ENCODE measurements at places on chromosomes 12 and 14.

GRCh38 chr14:99147366-99147740, 124.6 kb downstream of the BCL11B start:
- no peak for DNase-seq

GRCh38 chr12:130537051-130537450, 179.0 kb downstream of the RIMBP2 start:
- no peak for DNase-seq

DNA sequence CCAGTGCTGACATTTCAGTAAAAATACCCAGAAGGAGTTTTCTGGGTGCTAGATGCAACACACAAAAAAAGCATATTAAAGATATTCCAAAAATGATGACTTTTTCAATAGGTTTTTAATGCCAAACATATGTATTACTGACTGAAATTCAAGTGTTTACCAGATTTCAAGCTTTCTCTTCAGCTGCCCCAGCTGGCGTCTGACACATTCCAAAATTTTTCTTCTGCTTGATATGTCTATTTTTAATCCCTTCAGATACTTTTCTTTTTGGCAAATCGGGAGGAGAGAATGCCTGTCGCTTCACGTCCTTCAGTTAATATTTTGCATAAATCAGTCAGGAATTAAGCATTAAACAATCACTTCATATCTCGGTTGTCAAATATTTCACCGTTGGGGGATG, 7.1 kb upstream of the CCDC60 start:
- DNase-seq = no peak

DNA sequence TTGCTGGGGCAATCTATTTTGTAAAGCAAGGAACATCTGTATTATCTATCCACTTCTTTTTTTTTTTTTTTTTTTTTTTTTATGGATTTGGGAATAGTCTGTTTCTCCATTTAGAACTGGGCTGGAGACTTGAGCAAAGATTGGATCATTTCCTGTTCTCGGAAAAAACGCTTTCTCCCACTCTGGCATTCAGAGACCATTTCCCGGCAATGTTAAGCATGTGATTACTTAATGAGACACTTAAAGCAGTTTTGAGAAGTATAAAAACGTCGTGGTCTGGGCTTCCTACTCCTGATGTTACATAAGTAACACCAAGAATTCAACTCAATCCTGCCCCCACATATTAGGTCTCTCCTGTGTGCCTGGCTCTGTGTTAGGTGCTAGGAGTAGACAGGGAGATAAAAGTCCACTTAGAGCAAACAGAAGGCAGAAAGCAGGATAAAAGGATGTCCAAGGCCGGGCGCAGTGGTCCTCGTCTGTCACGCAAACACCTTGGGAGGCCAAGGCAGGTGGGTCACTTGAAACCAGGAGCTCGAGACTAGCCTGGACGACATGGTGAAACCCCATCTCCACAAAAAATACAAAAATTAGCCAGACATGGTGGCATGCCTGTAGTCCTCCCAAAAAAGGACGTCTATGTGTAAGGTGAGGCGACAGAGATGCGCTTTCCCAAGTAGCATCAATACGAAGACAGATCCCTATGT, 152.1 kb upstream of the GSC start:
- DNase-seq = no peak

- DNase-seq = peak; percentile 17
Measured at GRCh38 chr14:99479160-99479905, 1.3 kb downstream of the SETD3 start.

- no peak for DNase-seq
Measured at GRCh38 chr14:23060536-23061260, 3.4 kb upstream of the CDH24 start.

DNA sequence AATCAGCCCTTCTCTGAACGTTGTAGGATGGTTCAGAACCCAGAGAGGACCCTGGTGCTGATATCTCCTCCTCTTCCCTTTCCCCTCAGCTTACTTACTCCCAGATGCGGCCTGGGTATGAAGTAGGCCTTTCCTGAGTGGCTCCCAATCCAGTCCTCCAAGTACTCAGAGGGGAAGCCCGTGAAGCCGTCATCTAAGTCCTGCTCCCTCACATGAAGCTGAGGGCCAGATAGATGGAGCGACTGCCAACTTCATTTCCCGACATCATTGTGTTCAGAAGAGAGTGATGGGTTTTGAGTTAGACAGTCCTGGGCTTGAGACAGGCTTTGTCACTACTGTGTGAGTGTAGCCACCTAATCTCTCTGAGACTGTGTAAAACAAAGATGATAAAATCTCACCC, 2.7 kb downstream of the APOLD1 start:
- no peak for DNase-seq

DNA sequence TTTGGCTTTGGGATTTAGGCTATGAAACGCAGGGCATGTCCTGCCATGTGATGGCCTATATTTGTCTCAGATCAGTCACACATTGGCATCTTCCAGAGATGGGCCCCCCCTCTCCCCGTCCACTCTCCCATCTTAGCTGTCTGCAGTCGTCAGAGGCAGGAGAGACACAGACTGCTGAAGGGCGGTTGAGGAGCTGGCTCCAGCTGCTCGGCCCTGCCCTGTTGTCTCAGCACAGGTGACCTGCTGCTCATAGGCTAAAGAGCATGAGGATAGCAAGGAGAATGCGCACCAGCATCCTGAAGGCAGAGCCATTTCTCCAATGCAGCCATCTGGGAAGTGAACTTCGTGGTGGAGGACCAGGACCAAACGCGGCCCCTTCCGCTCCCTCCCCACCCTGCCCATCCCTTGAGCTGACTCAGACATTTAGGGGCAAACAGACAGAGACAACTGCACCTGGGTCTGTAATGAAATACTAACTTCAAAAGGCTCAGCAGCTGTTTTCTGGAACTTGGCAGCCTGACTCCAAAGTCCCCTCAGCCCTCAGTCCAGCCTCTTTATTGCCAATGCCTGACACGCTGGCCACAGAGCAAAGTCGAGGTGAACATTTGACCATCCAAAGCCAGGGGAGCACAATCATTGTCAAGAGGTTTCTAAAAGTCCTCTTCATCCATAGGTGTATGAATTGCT, 22.3 kb downstream of the FZD10 start:
- DNase-seq = no peak

- no peak for DNase-seq
Measured at GRCh38 chr12:49537752-49538509, 899 bp upstream of the KCNH3 start.

GRCh38 chr14:53108292-53109104, 44.6 kb downstream of the DDHD1 start:
- no peak for DNase-seq

GRCh38 chr12:90706036-90706435, 248.9 kb downstream of the CCER1 start:
- DNase-seq = no peak

- DNase-seq = no peak
Measured at GRCh38 chr14:104361101-104361591, 218.4 kb upstream of the C14orf180 start.

DNA sequence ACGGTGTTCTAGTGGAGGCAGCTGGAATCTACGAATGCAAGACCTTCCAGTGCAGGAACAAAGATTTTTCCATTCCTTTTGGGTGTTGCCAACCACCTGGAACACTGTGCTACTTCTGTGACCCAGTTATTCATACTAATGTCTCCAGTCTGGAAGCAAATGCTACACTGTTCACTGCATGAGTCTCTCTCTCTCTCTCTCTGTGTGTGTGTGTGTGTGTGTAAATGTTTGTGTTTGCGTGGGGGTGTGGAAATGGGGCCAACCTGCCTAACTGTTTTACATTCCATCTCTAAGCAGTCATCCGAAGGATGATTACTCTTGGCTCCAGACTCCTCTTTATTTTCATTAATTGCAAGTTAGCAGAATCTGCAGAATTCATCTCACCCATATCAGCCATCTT, 29.9 kb upstream of the YBX3 start:
- DNase-seq = no peak

DNA sequence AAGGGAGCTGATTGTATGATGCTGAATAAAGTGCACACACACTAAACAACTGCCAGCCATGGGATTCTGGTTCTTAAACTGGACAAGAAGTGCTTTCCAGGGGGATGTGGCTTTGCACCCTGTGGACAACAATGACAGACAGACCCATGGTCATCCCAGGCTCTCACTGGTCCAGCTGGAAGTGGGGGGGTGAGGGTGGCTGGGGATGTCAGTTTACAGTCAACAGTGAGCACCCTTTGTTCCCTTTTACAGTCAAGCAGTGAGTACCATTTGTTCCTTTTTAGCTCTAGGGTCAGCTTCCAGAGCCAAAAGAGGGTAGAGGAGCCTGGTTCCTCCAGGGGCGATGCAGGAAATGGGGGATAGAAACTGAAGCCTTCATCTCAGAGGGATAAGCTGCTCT, 100.7 kb downstream of the SMOC1 start:
- DNase-seq = no peak

- no peak for DNase-seq
Measured at GRCh38 chr14:32818581-32818980, 120.1 kb upstream of the NPAS3 start.

DNA sequence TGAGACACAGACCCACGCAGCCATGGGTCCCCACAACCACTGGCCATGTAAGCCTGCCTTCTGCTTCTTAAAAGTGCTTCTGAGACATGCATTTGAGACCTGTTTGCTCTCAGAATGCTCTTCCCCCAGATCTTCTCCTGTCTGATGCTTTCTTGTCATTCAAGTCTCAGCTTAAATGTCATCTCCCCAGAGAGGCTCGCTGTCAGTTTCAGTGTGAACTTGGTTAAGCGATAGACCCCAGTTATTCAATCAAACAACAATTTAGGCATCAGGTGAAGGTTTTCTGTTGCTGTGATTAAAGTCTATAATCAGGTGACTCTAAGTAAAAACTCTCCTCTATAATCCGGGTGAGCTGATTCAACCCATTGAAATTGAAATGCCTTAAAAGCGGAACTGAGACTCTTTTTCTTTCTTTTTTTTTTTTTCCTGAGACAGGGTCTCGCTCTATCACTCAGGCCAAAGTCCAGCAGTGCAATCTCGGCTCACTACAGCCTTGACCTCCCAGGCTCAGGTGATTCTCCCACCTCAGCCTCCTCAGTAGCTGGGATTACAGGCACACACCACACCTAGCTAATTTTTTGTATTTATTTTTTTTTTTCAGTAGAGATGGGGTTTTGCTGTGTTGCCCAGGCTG, 123.4 kb downstream of the KSR2 start:
- no peak for DNase-seq

GRCh38 chr12:115426732-115427131, 742.8 kb upstream of the TBX3 start:
- DNase-seq = no peak

- DNase-seq = no peak
Measured at GRCh38 chr14:79581912-79582576, 629.3 kb downstream of the DIO2 start.

GRCh38 chr14:64540208-64541202, at the start of gene HSPA2:
HSPA2 (plus strand) TSS chr14:64540741; CDS start chr14:64540850, 109 bp downstream.
- DNase-seq = peak; percentile 97

GRCh38 chr12:2322554-2323120, 269.9 kb downstream of the CACNA1C start:
- no peak for DNase-seq

DNA sequence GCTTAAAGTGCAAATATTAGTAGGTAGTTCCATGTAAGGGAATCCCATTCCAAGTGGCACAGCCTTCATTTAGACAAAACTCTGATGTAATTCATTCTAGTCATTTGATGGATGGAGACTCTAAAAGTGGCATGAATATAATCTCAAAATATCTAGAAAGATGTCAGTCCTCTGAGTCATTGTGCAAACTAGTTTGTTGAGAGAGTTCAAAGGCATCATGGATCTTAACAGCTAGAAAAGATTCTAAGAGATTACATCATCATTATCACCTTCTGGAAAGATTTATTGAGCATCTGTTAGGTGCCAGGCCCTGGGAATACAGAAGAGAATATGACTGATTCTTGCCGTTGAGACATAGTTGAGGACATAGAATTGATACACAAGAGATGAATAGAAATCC, 30.7 kb downstream of the CRADD start:
- DNase-seq = no peak

- no peak for DNase-seq
Measured at GRCh38 chr12:33605757-33606156, 166.1 kb upstream of the SYT10 start.

- DNase-seq = no peak
Measured at GRCh38 chr14:72256055-72256454, 323.8 kb downstream of the RGS6 start.

DNA sequence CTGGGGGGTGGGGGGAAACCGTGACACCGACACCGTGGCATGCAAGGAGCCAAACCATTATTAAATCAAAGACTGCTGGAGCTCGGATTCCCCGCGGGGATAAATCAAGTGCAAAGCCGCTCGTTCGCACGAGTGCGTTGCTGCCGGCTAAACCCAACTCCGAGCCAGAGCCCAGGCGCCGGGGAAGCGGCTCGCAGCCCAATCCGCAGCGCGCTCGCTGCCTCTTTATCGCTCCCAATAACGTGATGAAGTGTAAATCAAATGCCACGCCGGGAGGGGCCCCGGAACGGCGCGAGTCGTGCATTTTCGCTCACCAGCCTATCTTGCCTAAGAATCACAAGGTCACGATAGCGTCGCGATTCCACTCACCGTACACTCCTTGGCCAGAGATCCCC, 1.3 kb downstream of the MDGA2 start:
- no peak for DNase-seq

DNA sequence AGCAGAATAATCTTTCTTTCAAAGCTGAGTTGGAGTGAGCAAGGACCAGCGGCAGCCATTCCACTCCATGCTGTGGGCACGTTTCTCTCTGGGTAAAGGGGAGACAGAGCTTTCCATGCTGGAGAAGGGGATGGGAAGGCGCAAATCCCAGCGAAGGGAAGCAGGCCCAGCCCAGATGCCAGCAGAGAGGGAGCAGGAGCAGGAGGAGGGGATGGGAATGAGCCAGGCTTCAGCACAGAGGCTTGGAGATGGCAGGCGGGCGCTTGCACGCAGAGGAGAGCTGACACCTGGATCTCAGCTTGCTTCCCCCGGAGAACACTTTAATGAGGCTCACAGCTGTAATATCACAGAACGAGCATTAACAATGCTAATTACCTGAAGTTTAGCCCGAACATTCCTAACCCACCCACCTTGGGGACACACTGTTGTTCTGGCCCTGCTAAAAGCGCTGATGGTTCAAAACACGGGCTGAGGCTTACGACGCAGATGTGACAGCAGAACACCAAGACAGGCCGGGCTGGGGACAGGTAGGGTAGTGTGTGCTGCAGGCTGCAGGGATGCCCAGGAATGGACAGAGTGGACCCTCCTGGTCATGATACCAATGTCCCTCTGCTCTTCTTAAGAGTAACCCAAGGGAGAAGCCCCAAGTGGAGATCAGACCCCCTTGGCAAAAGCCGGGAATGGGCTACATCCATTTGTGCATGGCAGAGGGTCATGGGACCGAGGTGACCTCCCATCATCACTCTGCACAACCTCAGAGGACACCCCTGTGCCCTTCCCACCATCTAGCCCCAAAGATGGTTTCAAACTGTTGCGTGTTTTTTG, 288.6 kb downstream of the DPF3 start:
- DNase-seq = no peak

GRCh38 chr14:106185837-106186233, 659.5 kb downstream of the TMEM121 start:
- no peak for DNase-seq

All from right renal cortex interstitium (tissue), 3 donors.